T-helper 2 cell treated with Interferon-gamma antibody and Interleukin-4, amounts not matched to agents 100 ng/mL and 5 ng/mL, for 36 hours (primary cell): ENCODE measurements at places on chromosomes 11 and 22. TPM values are rescaled to one million over a fixed set of nuclear protein-coding genes. Genes with fewer than 3 reads are reported as not detected.

APOBEC3G gene
- 72.5 and 75.8 TPM in 2 replicates for total RNA-seq

MIAT gene
- total RNA-seq = 47.8 and 50.1 TPM in 2 replicates

PKDREJ gene
- total RNA-seq = not detected in 2 replicates

MMP12 gene
- not detected in 2 replicates for total RNA-seq

TMEM225 gene
- total RNA-seq = not detected in 2 replicates

HEPACAM gene
- total RNA-seq = not detected in 2 replicates

FAM168A gene
- total RNA-seq = 23.1 and 25.9 TPM in 2 replicates

MLC1 gene
- 0.32 and 0.55 TPM in 2 replicates for total RNA-seq

GRM5 gene
- not detected in 2 replicates for total RNA-seq

TYR gene
- not detected in 2 replicates for total RNA-seq

ZNRD2 gene
- 37.0 and 38.3 TPM in 2 replicates for total RNA-seq

PRR33 gene
- total RNA-seq = not detected in 2 replicates

SLC22A9 gene
- total RNA-seq = not detected in 2 replicates

EMID1 gene
- 0.14 and 0.39 TPM in 2 replicates for total RNA-seq

RTN4R gene
- 1.5 and 1.9 TPM in 2 replicates for total RNA-seq

LRRC4C gene
- not detected in 2 replicates for total RNA-seq

SNRPD3 gene
- total RNA-seq = 116 and 118 TPM in 2 replicates

CLDN25 gene
- not detected in 2 replicates for total RNA-seq

HSCB gene
- total RNA-seq = 9.0 and 9.8 TPM in 2 replicates

ME3 gene
- total RNA-seq = 0.84 and 0.95 TPM in 2 replicates

SHANK3 gene
- total RNA-seq = 0.02 and 0.05 TPM in 2 replicates

KRTAP5-9 gene
- 0.18 and 0.39 TPM in 2 replicates for total RNA-seq

OR2AT4 gene
- not detected in 2 replicates for total RNA-seq

PKNOX2 gene
- total RNA-seq = not detected in 2 replicates

PHF21B gene
- total RNA-seq = not detected in 2 replicates

ZBTB16 gene
- total RNA-seq = 11.9 and 13.7 TPM in 2 replicates

LIPT2 gene
- total RNA-seq = 2.6 and 2.7 TPM in 2 replicates

OR8D1 gene
- total RNA-seq = not detected in 2 replicates

GLB1L2 gene
- total RNA-seq = 2.0 TPM in 2 replicates
